ENCODE measurements at places on chromosomes 7 and 10.

- DNase-seq, result no peak
Measured at GRCh38 chr7:82530361-82530760, 86.8 kb upstream of the CACNA2D1 start.

GRCh38 chr10:21174715-21175495 is 277.8 kb upstream of the NEBL start:
- no peak for DNase-seq

DNA sequence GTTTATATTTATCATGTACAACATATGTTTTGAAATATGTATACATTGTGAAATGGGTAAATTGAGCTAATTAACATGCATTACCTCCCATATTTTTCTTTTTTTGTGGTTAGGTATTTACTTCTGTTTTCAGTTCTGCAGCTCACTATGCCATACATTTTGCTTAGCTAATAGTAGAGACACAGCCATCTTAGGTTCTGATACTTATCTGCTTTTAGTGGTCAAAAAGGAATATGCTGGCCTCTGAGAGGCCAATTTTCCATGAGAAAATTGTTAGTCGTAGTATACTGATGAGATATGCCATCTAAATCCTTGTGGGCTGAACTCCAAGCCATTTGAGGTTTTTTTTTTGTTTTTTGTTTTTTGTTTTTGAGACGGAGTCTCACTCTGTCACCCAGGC is 31.0 kb downstream of the SGPL1 start:
- no peak for DNase-seq

DNA sequence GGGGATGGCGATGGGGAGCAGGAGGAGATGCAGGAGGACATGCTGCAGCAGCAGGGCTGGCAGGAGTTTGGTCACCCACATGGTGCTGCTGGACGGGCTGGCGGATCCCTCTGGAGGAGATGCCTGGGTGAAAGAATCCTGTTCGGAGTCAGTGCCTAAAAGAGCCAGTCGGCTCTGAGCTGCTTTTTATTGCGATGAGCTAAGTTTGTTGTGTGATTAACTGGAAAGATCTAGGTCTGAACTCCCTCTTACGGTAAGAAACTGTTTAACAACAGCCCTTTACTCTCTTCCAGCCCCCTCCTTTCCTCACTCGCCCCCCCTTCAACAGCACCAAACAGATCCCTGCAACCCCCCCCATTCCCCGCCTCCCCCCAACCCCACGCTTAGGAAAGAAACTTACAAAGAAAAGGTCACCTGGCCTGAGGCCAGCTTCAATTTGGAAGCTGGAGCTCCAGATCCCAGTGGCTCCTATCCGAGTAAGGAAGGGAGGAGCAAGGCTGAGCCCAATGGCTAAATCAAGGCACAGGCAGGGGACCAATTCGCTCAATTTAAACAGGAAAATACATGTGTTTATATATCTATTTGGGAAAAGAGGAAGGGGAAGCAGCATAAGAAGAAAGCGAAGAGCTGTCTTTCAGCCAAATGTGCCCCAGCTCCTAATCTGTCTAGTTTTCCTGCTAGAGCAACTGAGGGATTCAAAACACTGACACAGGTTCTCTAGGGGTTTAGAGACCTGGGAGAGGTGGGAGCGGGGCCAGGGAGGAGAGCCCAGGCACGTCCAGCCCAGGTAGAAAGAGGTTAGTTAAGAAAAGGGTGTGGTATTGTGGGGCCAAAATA is at the start of gene HGF:
HGF (minus strand) TSS at position 157 of the 837 bp plus-strand sequence; CDS start at position 81, 76 bp downstream.
- no peak for DNase-seq

DNA sequence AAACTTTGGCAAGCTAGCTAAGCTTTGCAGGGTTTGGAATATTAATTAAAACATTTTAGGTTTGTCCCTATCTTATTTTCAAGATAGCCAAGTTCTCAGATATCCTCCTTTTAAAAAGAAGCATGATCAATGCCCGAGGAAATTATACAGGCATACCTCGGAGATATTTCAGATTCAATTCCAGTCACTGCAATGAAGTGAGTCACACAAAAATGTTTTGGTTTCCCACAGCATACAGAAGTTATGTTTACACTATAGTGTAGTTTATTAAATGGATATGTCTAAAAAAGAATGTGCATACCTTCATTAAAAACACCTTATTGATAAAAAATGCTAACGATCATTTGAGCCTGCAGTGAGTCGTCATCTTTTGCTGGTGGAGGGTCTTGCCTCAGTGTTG is 382.9 kb upstream of the NPVF start:
- no peak for DNase-seq

- DNase-seq, result no peak
Measured at GRCh38 chr7:84204655-84205054, 10.1 kb upstream of the SEMA3A start.

- no peak for DNase-seq
Measured at GRCh38 chr7:96700516-96700915, 9.1 kb downstream of the SEM1 start.

- DNase-seq, result no peak
Measured at GRCh38 chr7:68535266-68535665, 1063.0 kb upstream of the AUTS2 start.

DNA sequence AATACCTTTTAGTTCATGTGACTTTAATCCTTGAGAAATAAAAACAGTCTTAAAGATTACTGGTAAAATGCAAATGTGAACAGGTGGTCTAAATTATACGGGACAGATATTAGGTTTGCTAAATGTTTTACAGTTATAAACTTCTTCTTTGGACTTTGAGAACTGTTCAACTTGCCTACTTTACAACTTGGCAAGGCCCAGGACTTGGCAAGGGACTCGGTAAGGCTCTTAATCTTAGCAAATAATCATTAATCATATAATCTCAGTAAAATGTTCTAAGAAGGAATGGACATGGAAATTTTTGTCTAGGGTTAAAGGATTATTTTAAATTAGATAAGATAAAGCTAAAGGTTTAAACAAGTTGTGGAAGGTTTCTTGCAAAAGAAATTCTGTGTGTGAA is 4.8 kb upstream of the UBE2D4 start:
- DNase-seq, result no peak

DNA sequence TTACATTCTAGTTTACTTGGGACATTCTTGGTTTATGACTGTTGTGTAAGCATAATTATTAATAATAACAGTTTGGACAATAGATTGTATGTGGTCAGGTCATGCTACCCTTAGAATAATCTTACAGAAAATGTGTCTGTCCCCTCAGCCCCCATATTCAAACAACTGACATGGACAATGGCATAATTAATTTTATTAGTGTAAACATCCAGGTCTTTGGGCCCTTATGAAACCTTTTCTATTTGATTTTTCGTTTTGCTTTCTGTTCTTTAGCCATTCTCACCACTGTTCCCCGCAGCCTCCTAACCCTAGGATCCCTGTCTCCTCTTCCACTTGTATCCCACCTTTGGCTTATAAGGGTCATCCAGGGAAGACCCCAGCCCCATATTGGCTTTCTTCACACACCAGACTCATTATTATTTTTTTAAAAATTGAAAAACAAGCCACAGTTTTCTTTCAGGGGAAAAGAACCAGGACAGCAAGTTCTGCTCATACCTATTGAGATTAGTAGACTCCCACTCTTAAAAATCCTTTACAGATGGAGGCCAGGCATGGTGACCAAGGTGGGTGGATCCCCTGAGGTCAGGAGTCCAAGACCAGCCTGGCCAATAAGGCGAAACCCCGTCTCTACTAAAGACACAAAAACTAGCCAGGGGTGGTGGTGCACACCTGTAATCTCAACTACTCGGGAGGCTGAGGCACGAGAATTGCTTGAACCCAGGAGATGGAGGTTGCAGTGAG is 11.5 kb downstream of the VIM start:
- no peak for DNase-seq

GRCh38 chr7:143299346-143299745 is 11.2 kb downstream of the CASP2 start:
- no peak for DNase-seq

GRCh38 chr7:110205899-110206298 is 885.0 kb upstream of the LRRN3 start:
- DNase-seq, result no peak

- DNase-seq, result no peak
Measured at GRCh38 chr7:108460964-108461363, 4.7 kb upstream of the NRCAM start.

GRCh38 chr7:14228341-14228740 is 238.9 kb upstream of the ETV1 start:
- DNase-seq, result no peak

GRCh38 chr10:10317151-10317550 is 700.5 kb upstream of the CELF2 start:
- no peak for DNase-seq

GRCh38 chr10:49649294-49649693 is 30.2 kb upstream of the C10orf53 start:
- no peak for DNase-seq

DNA sequence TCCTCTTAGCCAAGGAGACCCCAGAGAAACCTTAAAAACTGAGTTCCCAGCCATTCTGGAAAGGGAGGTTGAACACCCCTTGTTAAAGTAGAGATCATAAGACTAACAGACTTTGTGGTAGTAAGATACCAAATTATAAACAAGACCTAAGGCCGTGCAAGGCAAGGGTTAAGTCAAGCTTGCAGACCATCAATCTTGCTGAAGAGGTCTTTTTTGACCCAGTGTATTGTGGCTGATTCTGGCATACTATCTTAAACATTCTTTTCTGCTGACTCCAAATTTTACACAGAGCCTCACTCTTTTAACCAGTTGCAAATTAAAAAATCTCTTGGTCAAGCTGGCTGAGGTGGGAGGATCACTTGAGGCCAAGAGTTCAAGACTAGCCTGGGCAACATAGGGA is 1.2 kb upstream of the TBRG4 start:
- no peak for DNase-seq

- no peak for DNase-seq
Measured at GRCh38 chr7:106979551-106980357, 64.8 kb upstream of the PRKAR2B start.

DNA sequence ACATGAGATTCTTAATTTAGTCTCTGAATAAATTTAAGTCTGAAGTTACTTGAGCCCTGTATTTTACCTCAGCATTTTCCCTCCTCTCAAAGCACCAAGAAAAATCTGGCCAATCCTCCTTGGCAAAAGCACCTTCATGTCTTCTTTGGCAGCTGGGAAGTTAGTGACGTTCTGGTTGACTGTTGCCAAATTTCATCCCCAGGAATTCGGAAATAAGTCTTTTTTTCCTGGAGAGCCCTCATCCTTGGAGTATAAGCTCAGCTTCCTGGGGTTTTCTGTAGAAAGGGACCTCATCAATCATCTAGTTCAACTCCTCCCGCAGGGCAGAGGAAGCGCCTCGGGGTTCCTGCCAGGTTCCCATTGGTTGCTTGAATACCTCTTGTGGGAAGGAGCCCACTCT is 377.6 kb downstream of the PHTF2 start:
- no peak for DNase-seq

- no peak for DNase-seq
Measured at GRCh38 chr7:84021292-84021908, 173.2 kb downstream of the SEMA3A start.

All from activated T-helper 9 cell treated with anti-CD3 and anti-CD28 coated beads, Interleukin-2, amount 50 U/mL, for 16 hours (primary cell).